ENCODE measurements at places on chromosomes 16 and 17. TPM values are rescaled to one million over a fixed set of nuclear protein-coding genes. Genes with fewer than 3 reads are reported as not detected.

DNA sequence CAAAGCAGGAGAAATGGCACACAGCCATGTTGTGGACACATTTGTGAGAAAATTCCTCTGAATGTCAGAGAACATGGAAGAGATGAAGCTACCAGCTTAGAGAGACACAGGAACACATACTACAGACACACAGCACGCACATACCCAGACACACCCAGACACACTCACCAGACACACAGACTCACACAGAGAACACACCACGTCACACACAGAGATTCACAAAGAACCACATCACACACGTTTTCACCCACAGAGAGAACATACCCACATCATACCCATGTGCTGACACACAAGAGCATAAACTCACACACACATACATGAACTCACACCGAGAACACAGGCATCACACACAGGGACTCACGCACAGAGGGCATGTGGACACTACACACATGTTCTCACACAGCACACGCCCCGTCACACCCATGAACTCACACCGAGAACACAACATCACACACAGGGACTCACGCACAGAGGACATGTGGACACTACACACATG is 124.9 kb downstream of the METRNL start:
- no peaks in the 10 kb centered on the region for H3K36me3 ChIP-seq
- no peak overlapping the region for H3K4me3 ChIP-seq
- no peaks in the 10 kb centered on the region for H3K27me3 ChIP-seq
- DNase-seq: no peak
- H3K27ac ChIP-seq: peak overlapping the region; percentile 68
- peaks cover 28% of the 10 kb centered on the region for H3K4me1 ChIP-seq

DNA sequence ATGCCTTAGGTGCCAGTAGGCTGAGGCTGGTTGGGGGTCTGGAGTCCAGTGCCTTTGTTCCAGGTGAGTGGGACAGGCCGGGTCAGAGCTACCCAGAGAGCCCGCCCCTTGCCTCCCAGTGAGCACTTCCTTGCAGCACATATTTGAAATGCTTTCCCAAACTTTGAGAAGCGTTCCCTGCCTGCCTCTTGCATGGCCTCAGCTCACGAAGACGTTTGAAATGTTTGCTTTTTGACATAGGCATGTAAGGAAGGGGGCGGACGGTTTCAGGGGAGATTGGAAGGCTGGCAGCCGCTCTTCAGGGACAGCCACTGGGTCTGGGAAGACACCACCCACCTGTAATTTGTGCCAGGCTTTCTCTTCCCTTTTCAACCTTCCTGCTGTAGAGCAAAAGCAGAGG is 5.1 kb upstream of the FOXL1 start:
- H3K27me3 ChIP-seq: peaks cover 28% of the 10 kb centered on the region
- no peak overlapping the region for H3K4me3 ChIP-seq
- no peaks in the 10 kb centered on the region for H3K36me3 ChIP-seq
- H3K4me1 ChIP-seq: no peaks in the 10 kb centered on the region

GLP2R gene
- total RNA-seq: 0.68 TPM

DNA sequence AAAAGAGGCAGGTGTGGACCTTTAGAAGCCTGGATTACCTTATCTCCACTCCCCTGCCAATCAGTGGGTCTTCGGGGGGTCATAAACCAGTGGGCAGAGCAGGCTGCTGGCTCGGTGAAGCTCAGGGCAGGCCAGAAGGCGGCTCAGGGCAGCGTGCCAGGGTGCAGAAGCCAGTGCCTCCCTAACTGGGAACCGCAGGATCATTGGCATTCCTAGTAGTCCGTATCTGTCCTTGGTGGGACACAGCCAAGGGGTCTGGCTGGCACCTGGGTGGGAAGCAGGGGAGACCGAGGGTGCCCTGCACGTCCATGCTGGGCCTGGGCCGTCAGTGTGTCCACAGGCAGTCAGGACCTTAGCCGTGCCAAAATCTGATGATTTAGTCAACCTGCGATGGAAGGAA is 76.8 kb downstream of the SEC14L1 start:
- H3K4me3 ChIP-seq: no peak overlapping the region
- H3K36me3 ChIP-seq: peaks cover 22% of the 10 kb centered on the region
- peaks cover 54% of the 10 kb centered on the region for H3K4me1 ChIP-seq
- peak; percentile 68 for DNase-seq

DNA sequence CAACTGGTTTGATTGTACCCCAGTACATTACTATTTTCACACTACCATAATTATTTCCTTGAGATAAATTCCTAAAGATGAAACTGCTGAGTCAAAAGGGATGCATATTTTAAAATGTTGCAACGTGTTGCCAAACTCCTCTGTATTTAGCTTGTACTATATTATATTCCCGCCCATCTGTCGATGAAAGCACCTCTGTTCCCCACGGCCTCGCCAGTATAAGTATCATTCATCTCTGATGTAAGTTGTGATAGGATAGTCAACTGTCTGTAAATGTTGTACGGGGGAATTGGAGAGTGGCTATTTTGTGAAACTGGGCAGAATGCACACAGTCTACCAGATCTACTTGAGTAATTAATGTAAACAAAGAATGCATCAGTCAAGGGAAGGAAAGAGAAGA is 47.7 kb upstream of the TNRC6A start:
- DNase-seq: no peak
- H3K36me3 ChIP-seq: no peaks in the 10 kb centered on the region
- H3K4me1 ChIP-seq: peaks cover 7% of the 10 kb centered on the region

DNA sequence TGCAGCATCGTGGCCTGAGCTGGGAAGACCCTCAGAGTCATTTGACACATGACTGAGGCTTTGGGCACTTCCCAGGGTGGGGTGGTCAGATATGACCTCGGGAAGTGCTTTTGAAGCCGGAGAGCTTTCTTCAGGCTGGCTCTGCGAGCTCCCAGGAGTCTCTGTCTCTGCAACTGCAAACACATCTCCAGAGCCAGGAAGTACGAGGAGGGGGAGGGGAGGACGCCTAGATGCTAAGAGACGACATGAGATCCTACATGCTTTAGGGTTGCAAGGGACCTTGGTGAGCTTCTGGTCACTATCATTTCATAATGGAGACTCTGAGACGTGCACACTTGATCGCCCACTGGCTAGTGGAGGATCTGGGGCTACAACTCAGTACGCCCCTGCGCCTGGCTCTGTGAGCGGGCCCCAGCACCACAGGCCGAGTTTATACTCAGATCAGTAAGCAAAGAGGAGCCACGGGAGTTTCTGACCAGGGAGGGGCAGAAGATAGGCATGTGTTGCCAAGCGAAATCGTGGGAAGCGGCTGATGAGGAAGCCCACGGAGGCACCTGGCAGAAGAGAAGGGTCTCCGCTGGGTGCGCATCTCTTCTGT is 527 bp upstream of the MGAT5B start:
- H3K27ac ChIP-seq: no peak overlapping the region
- H3K27me3 ChIP-seq: peaks cover 14% of the 10 kb centered on the region

DNA sequence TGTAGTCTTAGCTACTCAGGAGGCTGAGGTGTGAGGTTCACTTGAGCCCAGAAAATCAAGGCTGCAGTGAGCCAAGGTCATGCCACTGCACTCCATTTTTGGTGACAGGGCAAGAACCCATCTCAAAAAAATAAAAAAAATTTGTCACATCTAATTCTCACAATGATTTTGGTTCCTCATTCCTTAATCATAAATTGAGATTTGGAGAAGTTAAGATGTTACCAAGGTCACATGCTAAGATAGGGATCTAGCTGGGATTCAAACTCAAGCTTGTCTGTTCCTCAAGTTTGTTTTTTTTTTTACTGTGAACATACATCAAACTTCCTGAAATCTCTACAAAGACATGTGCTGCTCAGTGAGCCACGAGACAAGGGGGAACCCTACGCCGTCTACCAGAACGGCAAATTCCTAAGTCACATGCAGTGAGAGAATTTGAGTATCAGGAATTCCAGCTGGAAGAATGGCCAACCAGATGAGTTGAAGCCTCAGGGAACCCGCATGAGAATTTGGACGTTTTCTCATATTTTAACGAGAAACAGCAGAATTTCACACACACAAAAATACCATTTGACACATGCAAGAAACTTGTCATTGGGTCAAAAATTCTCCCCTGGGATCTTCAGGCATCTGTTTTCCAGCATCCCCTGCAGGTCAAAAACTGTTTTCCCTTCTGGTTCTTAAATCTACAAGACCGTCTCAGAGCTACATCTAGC is 414.1 kb upstream of the GOT2 start:
- no peaks in the 10 kb centered on the region for H3K36me3 ChIP-seq
- H3K27ac ChIP-seq: no peak overlapping the region
